NCI-H82 (cell line): ENCODE measurements at places on chromosomes 2 and 18.
A peak's percentile ranks its signal among the peaks of the same experiment; 100 is the strongest.

DNA sequence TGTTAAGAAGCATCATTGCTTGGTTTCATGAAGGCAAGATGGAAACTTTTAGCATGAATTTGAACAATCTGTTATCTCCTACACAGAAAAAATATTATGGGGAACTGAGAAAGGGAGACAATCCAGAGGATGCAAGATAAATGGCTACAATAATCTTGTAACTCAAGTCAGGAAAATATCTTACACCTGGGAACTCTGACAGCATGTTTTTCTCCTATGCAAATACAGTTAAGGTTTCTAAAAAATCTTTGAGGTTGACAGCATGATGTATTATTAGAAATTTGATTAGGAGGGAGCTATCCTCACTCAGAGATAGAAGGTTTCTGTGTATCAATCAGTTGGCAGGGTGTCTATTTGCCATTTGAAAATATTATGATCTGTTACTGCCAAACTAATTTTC, 75.6 kb downstream of the GPD2 start:
- no peak for DNase-seq

GRCh38 chr2:39431592-39432316, 5.3 kb downstream of the MAP4K3 start:
- DNase-seq = no peak

- no peak for DNase-seq
These were observed 4.1 kb downstream of the CYRIA start for GRCh38 chr2:16661526-16661925.

GRCh38 chr18:15005313-15006130, 257.6 kb downstream of the ANKRD30B start:
- no peak for DNase-seq

- no peak for DNase-seq
These were observed 35.2 kb downstream of the ANKAR start for GRCh38 chr2:189709501-189710221.

DNA sequence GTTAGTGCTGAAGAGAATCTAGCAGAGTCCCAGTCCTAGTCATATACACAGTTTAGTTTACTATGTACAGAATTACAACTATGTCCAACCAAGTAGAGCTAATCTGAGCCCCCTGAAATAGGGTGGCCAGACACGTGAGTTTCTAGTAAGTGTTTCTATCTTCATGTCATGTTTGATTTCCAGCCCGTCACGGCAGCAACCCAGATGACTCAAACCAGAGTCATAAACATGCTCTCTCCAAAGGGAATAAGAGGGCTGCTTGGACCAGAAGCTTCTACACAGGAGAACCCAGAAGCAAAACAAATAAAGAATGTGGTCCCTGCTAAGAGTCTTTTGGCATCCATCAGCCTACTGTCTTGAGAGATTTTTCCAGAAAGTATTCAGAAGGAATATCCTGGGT, 64.9 kb upstream of the WIPF1 start:
- no peak for DNase-seq

DNA sequence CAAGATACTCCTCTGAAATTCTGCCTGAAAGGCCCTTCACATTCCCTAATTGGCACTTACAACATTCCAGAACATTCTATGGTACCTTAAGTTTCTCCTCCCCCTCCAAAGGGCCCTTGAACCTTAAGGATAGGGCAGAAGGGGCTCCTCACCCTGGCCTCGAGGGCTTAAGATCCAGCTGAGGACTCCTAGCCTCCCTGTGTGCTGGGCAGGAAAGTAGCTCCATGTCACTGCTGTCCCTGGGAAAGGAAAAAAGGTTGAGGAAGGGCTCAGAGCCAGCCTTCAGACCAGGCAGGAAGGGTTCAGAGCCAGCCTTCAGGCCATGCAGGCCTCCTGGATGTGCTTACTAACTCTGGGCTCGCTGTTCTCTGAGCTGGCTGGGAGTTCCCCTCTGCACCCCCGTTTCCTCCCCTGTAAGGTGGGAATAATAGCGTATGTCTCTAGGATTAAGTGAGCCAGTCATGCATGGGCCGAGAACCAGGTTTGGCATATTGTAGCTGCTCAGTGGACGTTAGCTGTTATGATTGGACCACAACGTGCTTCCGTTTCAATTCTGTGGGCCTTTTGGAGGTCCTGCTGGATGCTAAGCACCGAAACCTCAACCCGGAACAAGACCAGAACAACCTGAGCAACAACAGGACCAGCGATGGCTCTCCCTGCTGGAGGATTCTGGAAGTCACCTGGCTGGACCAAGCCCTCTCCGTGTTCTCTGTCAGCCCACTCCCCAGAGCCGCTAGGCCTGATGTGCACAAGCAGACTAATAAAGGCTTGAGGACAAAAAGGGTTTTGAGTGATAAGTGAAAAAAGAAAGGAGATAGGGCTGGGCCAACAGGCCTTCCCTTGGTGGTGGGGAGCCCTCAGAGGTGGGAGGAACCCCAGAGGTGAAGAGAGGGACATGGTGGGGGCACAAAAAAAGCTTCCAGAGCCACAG, 1.0 kb upstream of the B3GNT7 start:
- peak; percentile 39 for DNase-seq

- DNase-seq = peak; percentile 59
These were observed 297.5 kb downstream of the PIEZO2 start for GRCh38 chr18:10851824-10852319.

GRCh38 chr2:202005272-202005887, 28.3 kb upstream of the FZD7 start:
- DNase-seq = no peak

GRCh38 chr18:62354151-62354550, 29.0 kb downstream of the TNFRSF11A start:
- no peak for DNase-seq

GRCh38 chr2:135913727-135914365, 37.6 kb upstream of the MCM6 start:
- peak; percentile 73 for DNase-seq
